ENCODE measurements at places on chromosomes 16 and 17.

- peak; percentile 53 for DNase-seq
These were observed 5.5 kb upstream of the SLC25A35 start for GRCh38 chr17:8300627-8301242.

DNA sequence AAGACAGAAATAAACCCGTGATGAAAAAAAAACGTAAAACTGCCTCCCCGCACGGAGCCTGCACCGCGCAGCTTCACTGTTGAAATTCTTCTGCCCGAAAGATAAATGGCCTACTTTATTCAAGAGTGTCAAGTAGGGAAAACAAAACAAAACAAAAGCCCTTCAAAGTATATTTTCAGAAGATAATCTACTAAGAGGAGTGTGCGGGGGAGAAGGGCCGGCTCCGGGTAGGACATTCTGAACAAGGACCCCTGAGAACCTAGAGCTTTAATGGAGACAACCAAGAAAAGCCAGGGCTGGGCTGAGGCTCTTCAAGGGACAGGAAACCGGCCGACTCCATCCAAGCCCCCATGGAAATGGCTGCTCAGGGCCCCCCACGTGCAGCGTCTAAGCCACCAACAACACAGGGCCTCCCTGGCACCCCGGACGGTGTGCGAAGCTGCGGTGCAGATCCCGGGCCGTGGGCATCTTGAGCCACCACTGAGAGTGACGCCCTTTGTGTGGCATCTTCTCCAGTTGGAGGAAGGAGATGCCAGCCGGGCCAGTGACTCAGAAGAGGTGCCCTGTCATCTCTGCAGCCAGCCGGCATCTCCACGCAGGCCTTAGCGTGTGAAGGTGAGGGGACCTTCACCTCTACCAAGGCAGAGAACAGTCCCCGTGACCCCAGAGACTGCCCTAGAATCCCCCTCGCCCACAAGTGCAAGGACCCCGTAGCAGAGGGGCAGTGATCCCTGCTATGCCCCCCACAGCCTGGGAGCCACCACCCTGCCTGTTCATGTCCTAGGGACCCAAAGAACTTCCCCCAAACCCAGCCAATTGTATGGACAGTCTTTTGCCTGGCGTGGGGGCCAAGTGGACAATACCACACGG lies 250.8 kb downstream of the C16orf95 start:
- DNase-seq, result no peak

DNA sequence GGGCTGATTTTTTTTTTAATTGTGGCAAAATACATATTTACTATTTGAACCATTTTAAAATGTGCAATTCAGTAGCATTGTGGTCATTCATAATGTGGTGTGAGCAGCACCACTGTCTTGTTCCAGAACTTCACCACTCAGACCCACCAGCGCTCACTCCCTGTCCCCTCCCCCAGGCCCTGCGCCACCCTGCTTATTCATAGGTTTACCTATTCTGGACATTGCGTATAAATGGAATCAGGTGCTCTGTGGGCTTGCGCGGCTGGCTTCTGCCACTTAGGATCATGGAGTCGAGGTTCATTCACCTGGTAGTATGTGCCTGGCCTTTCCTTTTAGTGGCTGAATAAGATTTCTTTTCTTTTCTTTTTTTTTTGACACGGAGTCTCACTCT lies 59.4 kb downstream of the NT5M start:
- no peak for DNase-seq

- no peak for DNase-seq
These were observed 30.8 kb downstream of the AXIN2 start for GRCh38 chr17:65530523-65531255.

- DNase-seq, result no peak
These were observed 116.8 kb upstream of the NETO2 start for GRCh38 chr16:47260503-47260902.

GRCh38 chr17:7574176-7574953 lies 5.1 kb upstream of the CD68 start:
- DNase-seq, result no peak

- no peak for DNase-seq
These were observed 206.1 kb downstream of the HAPSTR1 start for GRCh38 chr16:9297437-9298113.

GRCh38 chr16:89401641-89402445 lies 88.5 kb downstream of the ANKRD11 start:
- no peak for DNase-seq

DNA sequence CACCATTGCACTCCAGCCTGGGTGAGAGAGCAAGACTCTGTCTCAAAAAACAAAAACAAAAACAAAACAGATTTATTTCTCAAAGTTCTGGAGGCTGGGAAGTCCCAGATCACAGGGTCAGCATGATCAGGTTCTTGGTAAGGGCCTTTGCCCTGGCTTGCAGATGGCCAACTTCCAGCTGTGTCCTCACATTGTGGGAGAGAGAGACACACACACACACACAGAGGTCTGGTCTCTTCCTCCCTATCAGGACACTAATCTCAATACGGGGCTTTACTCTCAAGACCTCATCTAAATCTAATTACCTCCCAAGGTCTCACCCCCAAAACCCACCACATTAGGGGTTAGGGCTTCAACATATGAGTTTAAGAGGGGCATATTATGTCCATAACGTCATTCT lies 26.4 kb upstream of the TAOK1 start:
- no peak for DNase-seq

DNA sequence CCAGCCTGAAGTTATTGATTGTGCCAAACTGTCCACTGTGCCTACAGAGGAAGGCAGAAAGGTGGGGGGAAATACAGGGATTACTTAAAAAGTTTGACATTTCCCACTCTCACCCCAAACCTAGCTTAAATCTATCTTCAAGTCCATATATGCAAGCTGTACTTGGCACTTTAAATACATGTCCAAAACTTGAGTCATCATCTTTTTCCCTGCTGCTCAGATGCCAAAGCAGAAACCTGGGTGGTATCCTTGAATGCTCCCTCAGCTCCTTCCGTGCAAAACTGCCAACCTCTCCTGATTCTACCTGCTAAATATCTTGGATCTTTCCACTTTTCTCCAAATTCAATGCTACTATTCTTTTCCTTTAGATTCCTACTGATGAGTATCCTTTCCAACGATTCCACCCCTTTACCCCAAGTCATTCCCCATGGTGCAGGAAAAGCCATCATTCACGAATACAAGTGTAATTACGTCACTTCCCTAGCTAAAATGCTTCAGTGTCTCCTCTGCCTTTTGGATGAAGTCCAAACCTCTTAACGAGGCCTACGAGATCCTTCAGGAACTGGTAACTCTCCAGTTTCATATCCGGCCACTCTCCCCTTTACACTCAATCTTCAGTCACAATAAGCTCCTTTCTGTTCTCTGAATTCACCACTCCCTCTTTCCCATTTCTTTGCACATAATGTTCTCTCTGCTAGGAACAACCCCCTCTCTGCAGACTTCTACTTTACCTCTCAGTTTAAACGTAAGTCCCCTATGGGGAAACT lies 9.3 kb downstream of the BECN1 start:
- peak; percentile 98 for DNase-seq

- DNase-seq, result no peak
These were observed 1.2 kb upstream of the DPEP2 start for GRCh38 chr16:68000450-68000849.

DNA sequence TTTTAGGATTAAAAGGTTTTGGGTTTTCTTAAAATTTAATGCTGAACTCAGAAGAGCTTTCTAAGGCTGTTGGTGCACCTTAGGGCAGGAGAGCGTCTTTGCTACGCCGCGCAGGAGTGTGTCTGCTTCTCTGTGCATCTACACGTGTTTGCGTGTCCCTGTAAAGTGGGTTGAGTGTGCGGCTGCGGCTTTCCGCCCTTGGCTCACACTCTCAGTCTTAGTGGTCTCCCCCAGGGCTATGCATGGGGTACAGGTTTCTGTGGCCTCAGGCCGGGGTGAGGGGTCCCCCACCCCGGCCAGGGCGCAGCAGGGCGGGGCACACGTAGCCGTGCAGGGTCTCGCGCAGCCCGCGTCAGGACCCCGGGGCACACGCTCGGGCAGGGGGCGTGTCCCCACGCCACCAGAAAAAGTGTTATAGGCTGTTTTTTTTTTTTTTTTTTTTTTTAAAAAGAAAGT lies 727 bp upstream of the TENT4B start:
- DNase-seq, result peak; percentile 16

DNA sequence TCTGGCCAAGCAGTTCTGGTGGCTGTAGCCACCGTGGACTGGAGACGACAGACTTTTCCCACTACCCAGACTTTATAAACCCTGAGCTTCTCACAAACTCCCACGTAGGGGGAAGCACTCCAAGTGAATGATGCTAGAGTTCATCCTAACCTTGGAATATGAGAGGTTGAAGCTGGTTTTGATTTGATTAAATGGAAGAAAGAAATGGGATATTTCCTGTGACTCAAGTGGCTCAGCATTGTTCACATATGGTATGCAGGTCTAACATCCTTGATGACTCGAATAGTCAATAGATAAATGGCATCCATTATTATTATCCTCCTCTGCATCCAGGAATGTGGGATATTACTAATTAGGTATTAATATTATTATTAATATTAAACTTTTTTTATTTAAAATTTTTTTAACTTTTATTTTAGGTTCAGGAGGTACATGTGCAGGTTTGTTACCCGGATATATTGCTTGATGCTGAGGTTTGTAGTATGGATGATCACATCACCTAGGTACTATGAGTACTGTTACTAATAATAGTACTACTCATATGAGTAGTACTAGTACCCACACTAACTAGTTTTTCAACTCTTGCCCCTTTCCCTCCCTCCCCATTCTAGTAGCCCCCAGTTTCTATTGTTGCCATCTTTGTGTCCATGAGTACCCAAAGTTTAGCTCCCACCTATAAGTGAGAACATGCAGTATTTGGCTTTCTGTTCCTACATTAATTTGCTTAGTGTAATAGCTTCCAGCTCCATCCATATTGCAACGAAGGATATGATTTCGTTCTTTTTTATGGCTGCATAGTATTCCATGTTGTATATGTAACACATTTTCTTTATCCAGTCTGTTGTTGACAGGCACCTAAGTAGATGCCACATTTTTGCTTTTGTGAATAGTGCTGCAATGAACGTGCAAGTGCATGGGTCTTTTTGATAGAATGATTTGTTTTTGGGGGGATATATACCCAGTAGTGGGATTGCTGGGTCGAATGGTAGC lies 22.9 kb downstream of the PIK3R6 start:
- DNase-seq, result peak; percentile 2

GRCh38 chr17:12457493-12457892 lies 208.2 kb upstream of the MYOCD start:
- no peak for DNase-seq

DNA sequence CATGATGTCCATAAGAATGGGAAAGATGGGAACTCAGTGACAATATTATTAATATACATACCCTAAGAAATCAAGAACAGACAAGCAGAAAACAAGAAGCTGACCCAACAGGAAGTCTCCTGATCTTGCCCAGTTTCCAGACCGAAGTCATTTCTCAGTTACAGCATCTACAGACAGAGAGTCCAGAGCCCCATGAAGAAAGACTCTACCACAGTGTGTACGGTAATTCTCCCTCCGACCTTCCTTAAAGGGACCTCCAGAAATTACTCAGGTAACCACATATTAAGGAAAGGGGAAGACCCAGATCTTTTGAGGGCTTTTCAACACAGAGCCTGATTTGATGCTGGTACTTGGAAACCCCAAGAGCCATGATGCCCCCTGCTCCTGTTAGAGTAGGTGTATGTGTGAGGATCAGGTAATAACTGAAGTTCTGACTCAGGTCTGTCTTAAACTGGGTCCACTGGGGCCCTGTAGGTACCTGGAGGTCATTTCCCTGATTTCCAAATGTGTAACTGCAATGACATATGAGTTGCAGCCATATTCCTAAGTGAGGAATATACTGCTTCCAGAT lies 132.4 kb downstream of the ABCA8 start:
- no peak for DNase-seq

GRCh38 chr16:81665588-81665987 lies 113.5 kb upstream of the PLCG2 start:
- DNase-seq, result no peak

DNA sequence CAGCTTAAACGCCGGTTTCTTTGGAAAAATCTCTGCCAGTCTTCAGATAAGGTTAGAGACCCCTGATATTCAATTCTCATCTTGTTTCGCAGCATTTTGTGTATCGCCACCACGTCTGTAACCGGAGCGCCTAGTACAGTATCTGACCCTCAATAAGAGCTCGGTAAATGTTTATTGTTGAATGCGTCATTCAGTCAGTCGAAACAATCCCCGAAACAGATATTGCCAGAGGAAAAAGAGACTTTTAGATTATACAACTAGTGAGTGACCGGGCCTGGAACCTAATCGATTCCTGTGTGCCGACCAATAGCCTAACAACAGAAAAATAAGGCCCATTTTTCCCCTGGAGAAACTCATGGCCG lies 626 bp downstream of the PELP1 start:
- no peak for DNase-seq

DNA sequence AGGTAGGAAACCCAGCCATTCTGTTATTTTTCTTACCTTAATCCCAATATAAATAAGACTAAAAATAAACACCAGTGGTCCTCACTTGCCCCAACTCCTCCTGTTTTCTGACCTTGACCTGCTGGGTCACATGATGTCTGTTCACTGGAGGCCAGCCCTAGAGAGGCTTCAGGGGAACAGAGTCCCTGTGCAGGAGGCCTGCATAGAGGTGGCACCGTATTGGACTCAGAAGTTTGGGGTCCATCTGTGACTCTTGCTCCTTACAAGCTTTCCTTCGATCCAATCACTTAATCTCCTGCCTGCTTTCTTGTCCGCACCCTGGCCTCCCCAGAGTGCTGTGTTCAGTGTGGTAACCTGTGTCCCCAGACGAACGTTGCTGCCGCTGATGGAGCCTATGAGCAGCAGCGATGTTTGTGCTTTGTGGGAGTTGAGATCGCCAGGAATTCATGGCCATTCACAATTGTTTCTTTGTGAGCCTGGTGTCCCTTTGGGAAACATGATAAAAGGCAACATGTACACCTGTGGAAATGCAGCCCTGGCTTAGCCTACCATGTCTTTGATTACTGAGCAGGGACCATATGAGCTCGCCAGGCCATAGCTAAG lies 4.7 kb downstream of the IGSF6 start:
- DNase-seq, result no peak

- no peak for DNase-seq
These were observed at the start of gene HAP1 for GRCh38 chr17:41734139-41734948. TSS of gene HAP1 (minus strand) at chr17:41734643. CDS start at chr17:41734634, 9 bp downstream.

DNA sequence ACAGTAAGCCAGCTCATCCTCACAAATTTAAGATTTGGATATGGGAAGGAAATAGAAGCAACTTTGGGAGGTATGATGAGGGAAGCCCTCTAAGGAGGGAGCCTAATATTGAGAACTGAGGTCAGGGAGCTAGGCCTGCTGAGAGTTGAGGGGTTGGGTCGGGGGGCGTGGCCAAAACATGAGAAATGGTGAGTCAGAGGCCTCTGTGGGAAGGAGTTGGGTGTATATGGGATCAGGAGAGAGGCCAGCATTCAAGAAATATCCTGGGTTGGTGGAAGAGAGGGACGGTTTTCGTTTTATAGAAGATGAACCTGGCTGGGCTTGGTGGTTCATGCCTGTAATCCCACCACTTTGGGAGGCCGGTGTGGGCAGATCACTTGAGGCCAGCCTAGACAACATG lies 48.4 kb downstream of the CLEC16A start:
- peak; percentile 84 for DNase-seq

DNA sequence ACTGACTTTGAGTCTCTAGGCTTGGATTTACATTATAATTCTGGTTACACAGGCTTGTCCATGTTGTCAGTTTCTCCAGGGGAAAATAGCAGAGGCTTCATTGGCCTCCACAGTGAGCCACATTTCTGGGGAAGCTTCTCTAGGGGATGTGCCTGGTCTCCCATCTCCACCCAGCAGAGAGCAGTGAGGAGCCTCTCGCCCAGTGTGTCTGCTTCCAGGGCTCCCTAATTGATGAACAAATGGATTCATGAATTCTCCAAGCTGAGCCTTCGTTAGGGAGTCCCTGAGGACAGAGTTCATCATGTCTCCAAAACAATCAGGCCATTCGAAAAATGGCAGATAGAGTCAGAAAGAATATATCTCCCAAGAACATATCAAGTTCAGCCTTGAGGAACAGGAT lies 162.4 kb upstream of the TOX3 start:
- no peak for DNase-seq
